ENCODE measurements at places on chromosomes 2 and 18.

DNA sequence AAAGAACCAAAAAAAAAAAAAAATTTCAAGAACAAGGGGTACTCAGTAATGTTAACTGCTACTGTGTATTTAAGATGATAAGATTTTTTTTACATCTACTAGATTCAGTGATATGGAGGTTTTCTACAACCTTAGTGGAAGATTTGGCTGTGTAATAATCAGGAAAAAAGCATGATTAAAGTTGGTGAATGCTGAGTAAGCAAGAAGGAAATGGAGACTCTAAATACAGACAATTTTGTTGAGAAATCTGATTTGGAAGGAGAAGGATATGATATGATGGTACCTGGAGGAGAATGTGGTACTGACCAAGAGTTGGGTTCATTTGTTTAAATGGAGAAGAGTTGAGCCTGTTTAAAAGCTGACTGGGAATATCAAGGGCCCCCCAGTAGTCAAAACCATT is 125.1 kb downstream of the WDPCP start:
- no peak for DNase-seq

DNA sequence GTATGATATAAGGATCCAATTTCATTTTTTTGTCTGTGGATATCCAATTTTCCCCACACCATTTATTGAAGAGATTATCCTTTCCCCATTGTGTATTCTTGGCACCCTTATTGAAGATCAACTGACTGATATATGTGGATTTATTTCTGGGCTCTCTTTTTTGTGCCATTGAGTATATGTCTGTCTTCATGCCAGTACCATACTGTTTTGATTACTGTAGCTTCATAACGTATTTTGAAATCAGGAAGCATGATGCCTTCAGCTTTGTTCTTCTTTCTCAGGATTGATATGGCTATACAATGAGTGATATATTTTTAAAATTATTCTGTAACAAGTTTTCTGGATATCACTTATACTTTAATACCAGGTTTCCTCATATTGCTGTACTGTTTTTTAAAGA is 58.1 kb upstream of the DLX2 start:
- no peak for DNase-seq

DNA sequence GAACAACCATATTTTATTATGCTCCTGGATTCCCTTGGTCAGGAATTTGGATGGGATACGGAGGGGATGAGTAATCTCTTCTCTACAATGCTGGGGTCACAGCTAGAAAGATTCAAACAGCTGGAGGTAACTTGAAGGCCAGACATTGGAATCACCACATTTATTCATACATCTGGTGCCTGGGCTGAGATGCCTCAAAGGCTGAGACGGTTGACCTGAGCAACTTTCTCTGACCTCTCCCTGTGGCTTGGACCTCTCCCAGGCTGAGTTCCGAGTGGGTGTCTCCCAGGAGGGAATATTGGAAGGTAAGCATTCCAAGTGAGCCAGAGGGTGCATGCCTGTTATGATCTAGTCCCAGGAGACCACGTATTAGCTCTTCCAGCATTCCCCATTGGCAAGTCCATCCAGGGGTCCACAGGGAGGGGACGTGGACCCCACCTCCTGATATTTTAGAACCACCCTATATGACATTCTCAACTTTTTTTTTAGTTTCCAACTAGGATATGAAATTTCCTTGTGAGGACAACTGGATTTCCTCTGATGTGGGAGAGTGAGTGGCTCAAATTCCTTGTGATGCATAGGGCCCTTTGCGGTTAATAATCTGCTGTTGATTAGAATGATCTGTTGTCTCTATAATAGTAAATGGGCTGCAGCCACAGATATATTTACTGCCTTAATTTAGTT is 101.8 kb downstream of the MRPS9 start:
- DNase-seq, result no peak

GRCh38 chr2:64807417-64807816 is 153.7 kb upstream of the SERTAD2 start:
- peak; percentile 29 for DNase-seq

DNA sequence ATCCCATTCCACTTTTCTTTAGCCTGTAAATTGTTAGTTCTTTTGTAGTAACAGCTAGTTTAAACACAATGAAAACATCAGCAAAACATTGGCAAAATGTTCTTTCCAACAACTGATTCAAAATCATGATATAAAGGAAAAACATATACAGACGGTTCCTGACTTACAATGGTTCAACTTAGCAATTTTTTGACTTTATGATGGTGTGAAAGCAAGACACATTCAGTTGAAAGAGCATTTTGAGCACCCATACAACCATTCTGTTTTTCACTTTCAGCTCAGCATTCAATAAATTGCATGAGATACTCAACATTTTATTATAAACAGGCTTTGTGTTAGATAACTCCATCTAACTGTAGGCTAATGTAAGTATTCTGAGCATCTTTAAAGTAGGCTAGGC is 185.1 kb downstream of the NOL4 start:
- no peak for DNase-seq

DNA sequence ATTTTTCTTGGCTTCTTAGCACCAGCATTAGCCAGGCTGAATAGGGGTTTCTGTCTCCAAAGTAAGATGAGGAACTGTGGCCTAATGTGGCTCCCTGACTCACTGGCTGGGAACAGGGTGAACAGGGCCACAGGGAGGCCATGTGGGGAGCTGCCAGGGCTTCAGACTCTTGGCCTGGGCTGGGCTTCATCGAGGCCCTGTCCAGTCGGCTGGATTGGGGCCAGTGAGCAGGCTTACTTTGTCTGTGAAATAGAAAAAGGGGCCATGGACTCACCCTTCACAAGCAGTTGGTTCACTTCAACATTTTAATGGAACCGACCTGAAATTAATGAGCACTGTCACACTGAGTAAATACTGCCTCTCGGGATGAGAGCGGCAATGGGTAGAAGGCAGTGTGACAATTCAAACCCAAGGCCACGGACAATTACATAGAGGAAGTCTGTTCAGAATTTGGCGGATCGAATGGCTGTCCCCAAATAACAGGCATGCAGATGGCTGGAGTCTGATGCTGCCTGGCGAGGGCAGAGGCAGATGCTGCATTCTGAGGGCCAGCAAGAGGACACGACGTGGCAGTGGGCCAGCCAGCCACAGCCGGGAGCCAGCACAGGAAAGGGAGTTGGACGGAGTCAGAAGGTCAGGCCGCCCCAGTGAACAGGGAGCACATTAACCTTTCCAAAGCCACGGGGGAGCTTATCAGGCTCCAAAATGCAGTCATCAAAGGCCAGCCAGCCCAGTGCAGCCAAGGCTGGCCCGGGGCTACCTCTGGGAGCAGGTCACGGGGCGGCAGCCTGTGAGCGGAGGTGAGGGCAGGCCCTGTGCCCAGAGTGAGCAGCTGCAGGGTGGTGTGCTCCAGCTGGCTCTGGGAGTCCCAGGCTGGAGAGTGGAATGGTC is 146.6 kb upstream of the REV1 start:
- DNase-seq, result no peak

- no peak for DNase-seq
These were observed 221.5 kb downstream of the ANKRD30B start for GRCh38 chr18:14969500-14969899.

DNA sequence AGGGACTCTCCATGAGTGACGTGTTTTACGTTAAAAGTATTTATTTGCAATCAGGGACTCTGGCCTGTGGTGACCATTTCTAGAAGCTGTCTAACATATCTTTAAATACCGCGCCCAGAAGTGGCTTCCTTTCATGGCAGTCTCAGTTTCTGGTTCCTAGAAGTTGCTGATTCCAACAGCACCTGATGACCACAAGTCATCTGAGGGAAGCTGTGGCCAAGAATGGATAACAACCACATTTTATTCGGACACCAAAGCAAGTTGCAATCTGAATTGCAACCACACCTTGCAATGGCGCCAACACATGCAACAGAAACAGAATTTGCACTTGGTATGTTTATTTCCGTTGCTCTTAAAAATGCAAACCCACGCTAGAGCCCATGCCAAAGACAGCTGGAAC is 33.1 kb downstream of the MEX3C start:
- no peak for DNase-seq

DNA sequence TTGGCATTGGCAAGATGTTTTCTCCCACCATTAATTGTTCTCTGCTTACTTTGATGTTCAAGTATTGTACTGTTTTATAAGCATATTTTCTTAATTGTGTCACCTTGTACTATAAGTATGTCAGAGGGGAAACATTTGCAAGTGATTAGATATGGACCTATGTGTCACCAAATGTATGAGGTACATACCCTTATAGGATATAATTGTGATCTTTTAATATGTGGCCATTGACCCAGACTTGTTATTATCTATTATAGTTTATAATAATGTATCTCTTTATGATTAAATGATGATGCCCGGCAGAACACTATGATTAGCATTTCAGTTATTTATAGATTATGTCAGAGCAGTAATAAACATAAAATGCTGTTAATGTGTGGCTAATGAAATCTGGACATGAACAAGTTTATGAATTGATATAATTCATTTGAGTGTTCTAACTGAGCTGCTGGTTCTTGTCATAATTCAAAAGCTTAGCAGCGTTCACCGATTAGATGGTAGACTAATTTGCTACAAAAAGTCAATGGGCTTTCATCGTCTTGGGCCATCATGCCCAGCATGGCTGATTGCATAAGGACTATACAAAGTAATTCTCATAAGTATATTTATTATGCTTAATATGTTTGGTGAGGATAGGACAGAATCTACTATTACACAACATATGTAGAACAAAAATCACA is 480.9 kb upstream of the FANCL start:
- no peak for DNase-seq

DNA sequence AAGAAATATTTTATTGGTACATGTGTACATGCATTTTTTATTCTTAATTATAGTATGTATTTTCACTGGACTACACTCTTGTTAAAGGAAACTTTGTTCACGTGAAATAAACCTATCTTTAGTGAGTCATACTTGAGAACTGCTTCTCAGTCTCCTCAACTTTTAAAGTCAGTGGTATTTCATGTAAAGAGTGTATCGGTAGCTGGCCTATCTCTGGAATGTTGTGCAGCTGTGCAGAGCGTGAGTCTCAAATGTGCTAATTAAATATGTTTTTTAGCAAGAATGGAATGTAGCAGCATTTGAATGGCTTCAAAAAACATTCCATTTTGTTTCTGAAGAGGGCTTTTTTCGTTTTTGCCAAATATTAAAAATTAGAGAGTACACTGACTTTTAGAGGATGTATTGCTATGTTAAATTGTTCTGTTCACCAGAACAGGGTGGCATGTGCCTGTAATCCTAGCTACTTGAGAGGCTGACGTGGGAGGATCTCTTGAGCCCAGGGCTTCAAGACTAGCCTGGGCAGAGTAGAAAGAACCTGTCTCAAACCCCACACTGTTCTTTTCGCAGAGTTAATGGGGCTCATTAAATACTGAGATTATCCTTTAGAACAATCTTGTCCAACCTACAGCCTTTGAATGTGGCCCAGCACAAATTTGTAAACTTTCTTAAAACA is 14.3 kb downstream of the SPTBN1 start:
- DNase-seq, result no peak

- DNase-seq, result no peak
These were observed 11.1 kb downstream of the OTOF start for GRCh38 chr2:26466662-26467310.

- DNase-seq, result no peak
These were observed 1166.5 kb upstream of the NXPH2 start for GRCh38 chr2:139946690-139947089.

DNA sequence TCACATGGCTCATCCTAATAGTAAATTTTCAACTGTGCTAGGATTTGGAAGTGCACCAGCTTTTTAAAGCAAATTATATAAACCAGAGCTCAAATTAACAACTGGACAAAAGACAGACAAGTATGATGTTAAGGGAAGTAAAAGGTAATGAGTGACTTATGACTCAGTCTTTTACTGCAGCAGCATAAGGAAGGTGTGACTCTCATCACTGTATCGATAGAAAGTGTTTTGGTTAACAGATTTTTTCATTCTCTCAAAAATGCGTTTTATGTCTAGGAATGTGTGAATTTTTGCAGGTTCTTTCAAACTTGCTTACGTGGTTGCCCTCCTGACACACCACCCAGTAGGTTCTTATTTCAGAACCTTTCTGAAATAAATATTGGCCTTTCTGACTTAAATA is 244.2 kb upstream of the BOD1L2 start:
- DNase-seq, result no peak

- peak; percentile 19 for DNase-seq
These were observed 2.2 kb downstream of the LRATD1 start for GRCh38 chr2:14634489-14635390.

DNA sequence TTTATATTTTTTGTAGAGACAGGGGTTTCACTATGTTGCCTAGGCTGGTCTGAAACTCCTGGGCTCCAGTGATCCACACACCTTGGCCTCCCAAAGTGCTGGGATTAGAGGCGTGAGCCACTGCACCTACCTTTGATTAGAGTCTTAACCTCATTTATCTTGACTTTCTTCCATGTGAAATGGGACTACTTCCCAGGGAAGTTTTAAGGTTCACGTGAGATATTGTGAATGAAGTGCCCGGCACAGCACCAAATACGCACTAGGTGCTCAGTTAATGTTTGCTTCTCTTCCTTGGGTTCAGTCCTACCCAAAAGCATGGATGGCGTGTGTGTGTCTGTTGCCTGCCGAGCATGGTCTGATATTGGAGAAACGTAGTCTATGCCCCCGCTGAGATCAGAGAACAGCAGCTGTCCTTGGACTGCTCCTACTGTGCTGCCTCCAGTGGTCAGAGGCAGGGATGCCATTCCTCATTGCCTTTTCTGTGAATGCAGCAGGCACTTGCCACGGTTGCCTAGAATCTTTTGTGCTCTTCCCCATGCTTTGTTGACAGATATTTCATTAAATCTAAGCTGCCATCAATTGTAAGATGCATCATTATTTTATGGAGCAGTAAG is 12.3 kb upstream of the TFCP2L1 start:
- DNase-seq, result no peak

GRCh38 chr18:10420561-10421352 is 33.7 kb upstream of the APCDD1 start:
- no peak for DNase-seq

GRCh38 chr18:55511277-55511676 is 76.7 kb downstream of the TCF4 start:
- no peak for DNase-seq

DNA sequence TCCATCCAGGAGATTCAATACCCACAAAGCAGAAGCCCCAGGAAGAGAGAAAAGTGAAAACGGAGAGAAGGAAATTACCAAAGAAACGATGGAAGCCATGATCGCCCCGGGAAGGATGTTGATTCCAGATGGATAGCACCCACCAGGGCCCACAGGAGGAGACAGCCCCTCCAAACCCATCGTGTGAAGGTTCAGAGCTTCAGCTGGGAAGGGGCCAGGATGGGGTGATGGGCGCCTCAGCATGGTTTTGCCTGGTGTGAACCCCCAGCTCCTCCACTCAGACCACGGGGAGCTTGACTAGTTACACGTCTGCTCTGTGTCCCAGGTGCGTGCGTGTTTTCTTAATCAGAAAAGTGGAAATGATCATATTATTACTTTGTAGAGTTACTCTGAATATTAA is 264.5 kb downstream of the EIPR1 start:
- no peak for DNase-seq

GRCh38 chr2:161134547-161135518 is 25.4 kb upstream of the TANK start:
- no peak for DNase-seq

DNA sequence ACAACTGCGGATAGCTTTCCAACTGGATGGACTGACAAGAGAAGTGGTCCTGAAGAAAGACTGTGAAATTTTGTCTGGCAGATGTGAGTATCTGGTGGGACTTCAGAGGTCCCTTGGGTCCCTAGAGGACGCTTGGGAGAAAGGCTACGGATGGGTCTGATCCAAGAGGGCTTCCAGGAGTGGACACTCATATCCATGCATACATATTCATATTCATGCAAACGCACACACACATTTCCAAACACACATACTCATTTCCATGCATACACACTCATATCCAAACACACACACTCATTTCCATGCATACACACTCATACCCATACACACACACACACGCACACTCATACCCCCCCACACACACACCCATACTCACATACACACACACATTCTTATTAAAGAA is 200.2 kb upstream of the DDX18 start:
- DNase-seq, result no peak
